ENCODE measurements at places on chromosomes 7 and 10. TPM values are rescaled to one million over a fixed set of nuclear protein-coding genes. Genes with fewer than 3 reads are reported as not detected.

DNA sequence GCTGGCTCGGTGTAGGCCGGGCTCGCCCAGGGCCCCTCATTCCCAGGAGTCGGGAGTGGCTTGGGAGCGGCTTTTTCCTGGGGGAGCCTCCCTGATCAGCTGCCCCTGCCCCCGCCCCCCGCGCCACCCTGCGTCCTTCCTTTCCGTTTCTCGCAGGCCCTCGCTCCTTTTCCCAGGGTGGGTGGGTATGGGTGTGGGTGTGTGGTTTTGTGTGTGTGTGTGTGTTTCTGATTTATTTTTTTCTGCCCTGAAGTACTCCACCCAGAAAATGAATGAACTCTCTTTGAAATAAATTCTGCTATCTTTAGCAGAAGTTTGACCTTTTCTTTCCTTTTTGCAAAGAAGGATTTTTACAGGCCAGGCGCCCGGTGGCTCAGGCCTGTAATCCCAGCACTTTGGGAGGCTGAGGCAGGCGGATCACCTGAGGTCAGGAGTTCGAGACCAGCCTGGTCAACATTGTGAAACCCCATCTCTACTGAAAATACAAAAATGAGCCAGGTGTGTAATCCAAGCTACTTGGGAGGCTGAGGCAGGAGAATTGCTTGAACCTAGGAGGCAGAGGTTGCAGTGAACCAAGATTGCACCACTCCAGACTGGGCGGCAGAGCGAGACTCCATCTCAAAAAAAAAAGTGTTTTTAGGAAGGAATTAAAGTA, 30.0 kb upstream of the AP5Z1 start:
- no peak for DNase-seq

The LAMB1 gene
- total RNA-seq: 84.2 TPM

The OR2A7 gene
- 23.1 TPM for total RNA-seq

The FAM241B gene
- 2.6 TPM for total RNA-seq

The TRIM4 gene
- total RNA-seq: 55.9 TPM
